ENCODE measurements at places on chromosomes 2 and 18.
A peak's percentile ranks its signal among the peaks of the same experiment; 100 is the strongest.

GRCh38 chr2:151570191-151570590 lies 160.5 kb downstream of the RIF1 start:
- no peak for DNase-seq

GRCh38 chr2:102025583-102026267 lies 34.0 kb downstream of the IL1R2 start:
- no peak for DNase-seq

GRCh38 chr2:37575780-37576179 lies 95.7 kb downstream of the CDC42EP3 start:
- DNase-seq: no peak

- peak; percentile 54 for DNase-seq
Measured at GRCh38 chr2:138060301-138060635, 96.0 kb downstream of the HNMT start.

GRCh38 chr2:235921508-235922191 lies 246.5 kb downstream of the GBX2 start:
- peak; percentile 5 for DNase-seq

DNA sequence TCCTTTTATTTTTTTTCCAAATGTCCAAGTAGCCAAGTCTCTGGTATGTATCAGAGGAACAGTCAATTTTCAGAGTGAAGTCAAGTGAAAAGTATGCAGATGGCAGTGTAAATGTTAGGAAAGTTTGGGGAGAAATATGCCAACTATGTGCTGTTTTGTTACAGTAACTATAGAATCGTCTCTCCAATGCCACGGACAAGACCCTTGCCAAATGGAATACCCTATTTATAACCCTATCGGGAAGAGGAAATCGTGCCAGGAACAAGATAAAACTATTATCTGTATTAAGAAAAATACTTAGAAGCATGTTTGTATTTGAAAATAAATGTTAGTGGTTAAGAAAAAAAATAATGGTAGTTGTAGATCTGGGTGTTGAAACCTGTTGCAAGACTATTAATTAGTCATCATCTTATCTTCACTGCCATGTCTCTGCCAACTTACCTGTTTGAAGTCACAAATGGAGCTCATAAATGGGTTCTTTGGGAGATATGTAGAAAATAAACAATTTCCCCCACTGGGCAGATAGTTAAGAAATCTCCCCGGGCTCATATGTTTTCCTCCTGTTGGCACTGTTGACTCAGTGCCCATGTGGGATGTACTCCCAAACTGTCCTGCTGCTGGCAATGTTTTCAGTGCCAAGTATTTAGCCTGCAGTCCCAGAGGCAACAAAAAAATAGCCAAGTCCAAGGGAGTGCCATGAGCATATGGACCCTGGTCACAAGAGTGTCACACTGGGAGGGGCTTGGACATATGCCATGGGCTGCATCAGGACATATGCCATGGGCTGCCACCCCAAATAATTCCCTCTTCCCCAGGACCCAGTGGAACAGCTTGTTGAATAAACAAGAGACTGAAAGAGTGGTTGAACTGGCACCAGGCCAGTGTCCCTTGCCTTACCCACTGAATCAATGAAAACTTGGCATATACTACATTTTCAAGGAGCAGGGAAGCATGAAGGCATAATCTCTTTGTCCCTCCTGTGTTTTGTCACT lies 366.9 kb downstream of the OSR1 start:
- DNase-seq: no peak

Measured in ureter (tissue), 1 donor.